ENCODE measurements at places on chromosomes 7 and 10. TPM values are rescaled to one million over a fixed set of nuclear protein-coding genes. Genes with fewer than 3 reads are reported as not detected.

Gene SEMA4G
- polyA plus RNA-seq = 1.9 TPM

Gene TLX1
- not detected for polyA plus RNA-seq

- H3K4me1 ChIP-seq = no peaks in the 10 kb centered on the region
- H3K27me3 ChIP-seq = no peaks in the 10 kb centered on the region
- H3K4me3 ChIP-seq = no peak overlapping the region
- H3K36me3 ChIP-seq = no peaks in the 10 kb centered on the region
- no peak for DNase-seq
- no peak overlapping the region for H3K27ac ChIP-seq
Observed at GRCh38 chr7:158387546-158387891, 200.1 kb downstream of the PTPRN2 start.

DNA sequence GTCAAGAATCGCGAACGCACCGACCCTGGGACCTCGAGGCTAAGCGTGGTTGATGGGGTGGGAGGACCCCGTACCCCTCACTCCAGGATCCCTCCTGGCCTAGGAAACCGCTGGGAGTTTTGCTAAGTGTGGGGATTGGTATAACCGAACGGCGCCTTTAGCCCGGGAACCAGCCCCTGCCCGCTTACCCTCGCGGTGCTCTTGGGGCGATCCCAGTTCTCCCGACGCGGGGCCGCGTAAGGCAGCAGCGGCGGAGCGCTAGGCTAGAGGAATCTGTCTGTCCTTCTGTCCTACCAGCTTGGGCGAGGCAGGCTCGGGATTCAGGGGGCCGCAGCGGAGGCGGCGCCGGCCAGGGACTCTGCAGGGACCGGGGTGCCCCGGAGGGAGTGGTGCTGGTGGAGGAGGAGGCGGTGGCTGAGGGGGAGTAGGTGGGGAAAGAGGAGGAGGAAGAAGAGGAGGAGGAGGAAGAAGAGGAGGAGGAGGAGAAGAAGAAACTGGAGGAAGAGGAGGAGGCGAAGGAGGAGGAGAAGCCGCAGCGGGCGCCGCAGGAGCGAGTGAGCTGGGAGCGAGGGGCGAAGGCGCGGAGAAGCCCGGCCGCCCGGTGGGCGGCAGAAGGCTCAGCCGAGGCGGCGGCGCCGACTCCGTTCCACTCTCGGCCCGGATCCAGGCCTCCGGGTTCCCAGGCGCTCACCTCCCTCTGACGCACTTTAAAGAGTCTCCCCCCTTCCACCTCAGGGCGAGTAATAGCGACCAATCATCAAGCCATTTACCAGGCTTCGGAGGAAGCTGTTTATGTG, 439 bp upstream of the EMX2 start:
- H3K36me3 ChIP-seq = no peaks in the 10 kb centered on the region
- DNase-seq = peak; percentile 59
- peak overlapping the region; percentile 71 for H3K4me3 ChIP-seq
- peaks cover 10% of the 10 kb centered on the region for H3K4me1 ChIP-seq
- H3K27ac ChIP-seq = peak overlapping the region; percentile 26

Gene MAT1A
- 1.5 TPM for polyA plus RNA-seq

Gene AGAP6
- polyA plus RNA-seq = 9.9 TPM

DNA sequence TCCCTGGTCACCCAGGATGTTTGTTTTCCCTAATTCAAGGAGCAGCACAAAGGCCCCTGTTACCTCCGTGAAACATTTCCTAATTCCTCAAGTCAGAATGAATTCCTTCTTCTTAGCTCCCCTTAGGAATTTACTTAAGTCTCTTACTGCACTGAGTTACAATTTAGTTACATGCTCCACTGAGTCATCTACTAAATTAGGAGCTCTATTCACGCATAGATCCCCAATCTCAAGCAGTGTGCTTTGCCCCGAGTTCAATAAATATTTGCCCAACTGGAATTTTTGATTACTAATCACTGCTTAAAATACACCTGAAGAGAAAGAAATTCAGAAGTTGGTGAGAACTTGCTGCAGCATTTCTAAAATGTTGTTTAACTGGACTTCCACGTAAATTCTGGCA, 329.4 kb upstream of the MYO3A start:
- no peaks in the 10 kb centered on the region for H3K4me1 ChIP-seq
- no peak overlapping the region for H3K4me3 ChIP-seq
- no peak overlapping the region for H3K27ac ChIP-seq
- no peaks in the 10 kb centered on the region for H3K36me3 ChIP-seq

Gene NUDT5
- polyA plus RNA-seq = 125 TPM

DNA sequence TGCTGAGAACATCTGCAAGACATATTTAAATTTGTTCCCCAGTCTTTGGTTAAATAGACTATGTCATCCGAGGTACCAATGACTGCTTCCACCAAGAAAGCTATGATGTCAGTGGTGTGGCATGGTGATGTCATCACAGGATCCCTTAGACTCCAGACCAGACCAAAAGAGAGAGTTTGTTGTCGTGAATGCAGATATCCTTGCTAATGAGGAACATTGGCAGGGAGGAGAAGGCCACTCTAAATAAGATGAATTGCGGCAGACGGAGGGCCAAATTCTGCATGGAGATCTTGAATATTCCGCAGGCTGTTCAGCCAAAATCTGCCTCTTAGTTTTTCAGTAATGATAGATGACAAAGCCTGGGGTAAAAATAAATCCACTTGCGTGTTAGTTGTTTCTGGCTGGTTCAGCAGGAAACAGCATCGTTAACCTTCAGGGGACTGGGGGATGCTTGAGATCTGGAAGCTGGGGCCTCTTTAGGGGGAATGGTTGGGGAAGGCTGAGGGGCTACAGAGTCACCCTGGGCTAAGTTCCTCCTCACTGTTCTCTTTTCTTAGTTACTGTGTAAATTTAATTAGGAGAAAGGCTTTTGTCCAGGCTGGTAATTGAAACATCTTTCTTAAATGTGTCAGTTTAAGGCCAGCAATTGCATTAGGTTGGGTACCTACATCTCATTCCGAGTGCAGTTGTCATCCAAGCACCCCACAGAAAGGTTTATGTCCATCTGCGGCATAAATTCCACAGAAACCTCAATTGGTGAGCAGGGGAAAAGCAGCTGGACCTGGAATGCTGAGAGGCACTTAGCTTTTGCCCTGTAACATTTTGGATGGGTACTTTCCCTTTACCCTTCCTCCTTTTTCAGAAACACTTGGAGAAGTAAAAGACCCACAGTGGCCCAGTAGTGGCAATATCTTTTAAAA, 11.6 kb upstream of the CAMK1D start:
- H3K4me3 ChIP-seq = no peak overlapping the region
- no peak for DNase-seq
- no peaks in the 10 kb centered on the region for H3K36me3 ChIP-seq
- H3K4me1 ChIP-seq = peaks cover 17% of the 10 kb centered on the region
- no peaks in the 10 kb centered on the region for H3K27me3 ChIP-seq

Gene CRYGN
- polyA plus RNA-seq = not detected

DNA sequence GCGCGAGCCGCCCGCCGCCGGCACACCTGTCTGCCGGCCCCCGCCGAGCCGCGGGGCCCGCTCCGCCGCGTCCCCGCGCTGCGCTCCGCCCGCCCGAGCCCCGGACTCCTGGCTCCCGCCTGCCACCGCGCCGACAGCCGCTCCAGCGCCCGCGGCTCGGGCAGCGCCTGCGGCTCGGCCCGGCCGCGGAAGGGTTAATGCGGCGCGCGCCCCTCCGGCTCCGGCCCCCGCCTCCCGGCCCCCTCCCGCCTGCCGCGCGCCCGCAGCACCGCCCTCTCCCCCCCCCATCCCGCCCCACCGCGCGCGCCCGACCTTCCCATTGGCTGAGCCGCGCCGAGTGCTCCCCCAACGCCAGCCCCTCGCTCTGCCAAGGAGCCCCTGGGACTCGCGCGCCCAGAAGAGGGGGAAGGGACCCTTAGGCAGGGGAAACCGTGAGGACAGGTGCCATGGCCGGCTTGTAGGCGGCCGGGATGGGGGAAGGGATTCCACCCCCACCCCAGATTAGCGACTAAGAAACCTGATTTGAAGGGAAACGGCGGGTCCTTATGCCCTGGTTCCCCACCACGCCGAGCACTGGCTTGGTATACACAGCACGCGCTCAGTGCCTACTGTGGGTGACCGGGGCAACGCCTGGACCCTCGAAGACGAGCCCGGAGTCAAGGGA, at the start of gene KCNH2:
KCNH2 (minus strand) TSS at position 196 of the 664 bp plus-strand sequence. CDS start 408 bp downstream, outside the sequence.
- no peak within 1 kb of the TSS for H3K4me3 ChIP-seq
- peaks cover 2% of the 10 kb centered on the region for H3K4me1 ChIP-seq
- DNase-seq = no peak
- no peak within 1 kb of the TSS for H3K27ac ChIP-seq

DNA sequence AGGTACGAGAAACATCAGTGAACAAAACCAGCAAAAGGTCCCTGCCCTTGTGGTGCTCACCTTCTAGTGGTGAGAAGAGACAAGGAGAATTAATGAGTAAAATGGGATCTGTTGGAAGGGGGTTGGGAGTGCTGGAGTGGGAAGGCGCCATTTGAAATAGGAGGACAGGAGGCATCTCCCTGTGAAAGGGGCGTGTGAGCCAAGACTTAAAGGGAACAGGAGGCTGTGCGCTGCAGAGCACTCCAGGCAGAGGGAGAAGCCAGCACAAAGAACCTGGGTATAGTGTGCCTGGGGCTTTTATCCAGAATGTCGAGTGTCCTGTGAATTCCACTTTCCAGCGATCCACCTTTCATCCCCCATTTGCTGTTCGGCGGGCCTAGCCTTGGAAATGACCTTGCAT, 497.9 kb upstream of the GALNT17 start:
- no peak overlapping the region for H3K4me3 ChIP-seq
- H3K4me1 ChIP-seq = peaks cover 6% of the 10 kb centered on the region
- no peak overlapping the region for H3K27ac ChIP-seq
- H3K36me3 ChIP-seq = no peaks in the 10 kb centered on the region

DNA sequence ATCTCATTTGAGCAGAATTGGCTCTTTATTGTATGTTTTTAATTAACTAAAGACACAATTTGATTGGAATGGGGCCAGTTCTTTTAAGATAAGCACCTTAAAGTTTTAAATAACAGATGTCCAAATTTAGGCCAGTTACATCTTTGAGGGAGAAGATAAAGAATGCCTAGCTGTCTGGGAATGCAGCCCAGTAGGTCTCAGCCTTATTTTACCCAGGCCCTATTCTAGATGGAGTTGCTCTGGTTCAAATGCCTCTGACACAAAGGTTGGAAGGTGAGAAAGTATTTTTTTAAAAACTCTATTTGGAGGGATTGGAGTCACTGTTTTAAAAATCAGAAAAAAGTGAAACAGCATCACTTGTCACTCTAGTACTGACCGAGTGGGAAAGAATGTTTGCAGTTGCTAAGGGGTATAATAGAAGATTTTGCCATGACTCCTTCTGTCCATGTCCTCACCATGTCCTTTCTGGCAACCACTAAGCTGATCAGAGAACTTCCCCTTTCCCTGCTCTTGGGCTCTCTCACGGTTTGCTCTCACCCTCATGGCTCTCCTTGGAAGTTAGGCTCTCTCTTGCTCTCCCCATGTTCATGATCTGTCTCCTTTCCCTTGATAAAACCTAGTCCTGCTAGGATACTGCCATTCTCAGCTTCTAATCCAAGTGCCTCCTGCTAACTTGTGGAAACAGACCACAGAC, 238.2 kb upstream of the AGK start:
- H3K4me3 ChIP-seq = no peak overlapping the region
- H3K27me3 ChIP-seq = no peaks in the 10 kb centered on the region
- DNase-seq = no peak
- H3K4me1 ChIP-seq = no peaks in the 10 kb centered on the region
- H3K36me3 ChIP-seq = no peaks in the 10 kb centered on the region
- no peak overlapping the region for H3K27ac ChIP-seq

Gene NRCAM
- polyA plus RNA-seq = 5.2 TPM

GRCh38 chr7:5591278-5591874, 167.7 kb upstream of the TNRC18 start:
- no peak overlapping the region for H3K27ac ChIP-seq
- no peak overlapping the region for H3K4me3 ChIP-seq
- no peak for DNase-seq
- no peaks in the 10 kb centered on the region for H3K36me3 ChIP-seq

GRCh38 chr7:48781752-48782151, 142.6 kb upstream of the CDC14C start:
- H3K27me3 ChIP-seq = no peaks in the 10 kb centered on the region
- no peaks in the 10 kb centered on the region for H3K4me1 ChIP-seq
- DNase-seq = no peak
- no peak overlapping the region for H3K4me3 ChIP-seq
- no peak overlapping the region for H3K27ac ChIP-seq

DNA sequence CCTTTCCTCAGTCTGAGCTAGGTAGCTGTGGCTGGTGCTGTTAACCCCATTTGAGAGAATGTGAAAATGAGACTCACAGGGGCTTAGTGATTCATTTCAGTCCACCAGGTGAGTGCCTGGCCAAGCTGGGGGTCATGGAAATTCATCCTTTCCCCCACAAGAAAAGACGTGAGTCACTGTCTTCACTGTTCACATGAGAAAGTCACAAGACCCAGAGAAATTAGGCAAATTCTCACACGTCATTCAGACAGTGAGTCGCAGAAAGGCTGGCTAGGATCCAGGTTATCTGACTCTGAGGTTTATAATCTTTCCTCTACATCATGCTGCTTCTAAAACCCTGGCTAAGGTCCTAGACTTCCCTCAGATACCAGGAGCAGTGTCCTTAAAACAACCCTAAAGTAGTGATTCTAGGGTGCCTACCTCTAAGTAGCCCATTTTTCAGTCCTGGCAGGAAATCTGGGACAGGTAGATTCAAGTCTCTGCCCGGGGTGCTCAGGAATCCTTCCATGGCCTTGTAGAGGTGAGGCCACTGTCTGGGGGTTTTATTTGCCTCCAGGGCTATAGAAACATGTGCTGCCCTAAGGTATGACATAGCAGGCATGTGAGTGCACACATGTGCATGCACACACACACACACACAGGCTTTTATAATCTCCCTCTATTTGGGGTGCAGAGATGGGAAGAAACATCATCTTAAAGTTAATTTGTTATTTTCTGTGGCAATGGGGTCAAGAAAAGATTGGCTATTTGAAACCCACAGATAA, 427.9 kb upstream of the CELF2 start:
- H3K4me1 ChIP-seq = peaks cover 5% of the 10 kb centered on the region
- H3K4me3 ChIP-seq = no peak overlapping the region
- no peak overlapping the region for H3K27ac ChIP-seq
- no peaks in the 10 kb centered on the region for H3K36me3 ChIP-seq
- DNase-seq = peak; percentile 15

DNA sequence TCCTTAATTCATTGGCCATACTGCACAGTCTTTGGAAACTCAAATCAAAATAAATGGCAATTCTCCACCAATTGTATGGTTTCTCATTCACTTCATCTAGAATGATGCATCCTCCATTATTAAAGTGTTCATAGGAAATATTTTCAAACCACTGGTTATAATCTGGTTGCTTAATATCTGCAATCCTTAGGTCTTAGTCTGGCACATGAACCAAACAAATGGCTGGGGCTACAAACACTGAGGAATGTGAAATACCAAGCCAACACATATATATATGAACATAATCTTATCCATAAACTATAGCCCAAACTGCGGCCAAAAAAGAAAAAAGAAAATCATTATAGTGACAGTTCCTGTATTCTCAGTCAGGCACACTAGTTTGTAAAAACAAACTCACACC, 5.7 kb upstream of the MSS51 start:
- H3K4me3 ChIP-seq = no peak overlapping the region
- no peak for DNase-seq

GRCh38 chr10:26468291-26468690, 30.1 kb downstream of the APBB1IP start:
- H3K4me1 ChIP-seq = peaks cover 7% of the 10 kb centered on the region
- H3K27ac ChIP-seq = no peak overlapping the region
- no peak for DNase-seq
